Stimulated activated CD8-positive, alpha-beta memory T cell treated with anti-CD3 and anti-CD28 coated beads, Interleukin-2, amount 100 ng/mL, for 1 hour (primary cell): ENCODE measurements at places on chromosomes 4 and X.

DNA sequence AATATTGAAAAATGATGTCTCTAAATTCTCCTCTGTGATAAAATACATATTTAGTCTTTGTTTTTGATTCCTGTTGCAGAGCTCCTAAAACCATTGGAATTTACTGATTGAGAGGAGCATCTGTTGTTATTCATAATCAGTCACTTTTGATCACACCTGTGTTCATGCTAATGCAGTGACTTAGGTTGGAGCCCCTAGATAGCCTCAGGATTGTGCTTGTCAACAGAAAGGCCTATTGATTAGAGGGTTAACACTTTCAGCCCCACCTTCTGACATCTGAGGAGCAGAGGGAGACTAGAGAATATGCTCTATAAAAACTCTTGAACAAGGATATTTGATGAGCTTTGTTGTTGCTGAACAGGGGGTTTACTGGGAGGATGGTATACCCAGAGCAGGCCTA lies 409.5 kb upstream of the ADGRL3 start:
- no peak for DNase-seq

- DNase-seq, result no peak
Measured at GRCh38 chr4:167966143-167966542, 126.2 kb upstream of the ANXA10 start.

GRCh38 chr4:143344041-143344440 lies 7.4 kb downstream of the GAB1 start:
- DNase-seq, result no peak

- no peak for DNase-seq
Measured at GRCh38 chr4:162836773-162837172, 329.9 kb downstream of the NAF1 start.

DNA sequence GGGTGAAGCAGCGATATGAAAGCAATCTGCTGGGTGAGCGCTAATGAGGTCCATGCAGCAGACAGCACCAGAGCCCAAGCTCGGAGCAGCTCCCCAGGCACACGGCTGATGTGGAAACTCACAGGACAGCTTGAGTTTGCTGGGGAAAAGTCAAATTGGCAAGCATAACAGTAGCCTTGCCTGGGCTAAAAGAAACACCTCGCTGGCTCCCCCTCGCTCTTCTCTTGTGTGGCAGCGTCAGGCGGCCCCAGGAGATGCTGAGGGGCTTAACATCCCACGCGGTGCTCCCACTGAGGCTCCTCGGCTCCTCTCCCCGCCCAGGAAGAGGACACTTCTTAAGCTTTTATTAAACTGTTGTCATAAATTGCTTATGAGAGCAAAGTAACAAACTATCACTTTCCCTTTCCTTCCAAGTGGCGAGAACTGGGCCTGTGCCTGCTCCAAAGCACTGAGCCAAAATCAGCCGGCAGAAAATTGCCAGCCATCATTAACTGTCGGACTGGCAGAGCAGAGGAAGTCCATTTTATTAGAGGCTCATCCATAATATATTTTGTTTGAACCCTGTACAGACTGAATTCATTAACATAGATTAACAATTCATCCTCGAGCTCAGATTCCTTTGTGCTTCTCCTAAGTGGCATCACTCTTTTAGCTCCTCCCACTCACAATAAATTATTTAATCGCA lies 111.4 kb downstream of the TSPAN5 start:
- no peak for DNase-seq

DNA sequence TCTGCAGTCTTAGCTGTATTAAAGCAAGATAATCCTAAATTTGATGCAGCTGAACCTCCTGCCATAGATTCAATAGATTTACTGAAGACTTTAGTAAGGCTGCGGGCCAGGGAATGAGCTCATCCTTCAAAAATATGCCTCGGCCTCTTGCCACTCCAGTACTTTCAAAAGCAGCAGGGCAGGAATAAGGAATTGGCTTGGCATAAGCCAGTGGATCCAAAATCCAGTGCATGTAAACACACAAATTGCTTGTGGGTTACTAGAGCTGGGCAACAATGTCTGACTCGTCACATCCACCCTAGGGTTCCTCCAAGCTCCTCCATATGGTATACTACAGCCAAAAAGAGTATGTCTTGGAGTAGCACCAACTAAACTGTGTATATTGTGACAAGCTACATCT lies 165.0 kb downstream of the AMELX start:
- DNase-seq, result no peak

- no peak for DNase-seq
Measured at GRCh38 chrX:11447418-11447817, 154.2 kb downstream of the AMELX start.

GRCh38 chrX:38627683-38628082 lies 66.3 kb downstream of the TSPAN7 start:
- no peak for DNase-seq

DNA sequence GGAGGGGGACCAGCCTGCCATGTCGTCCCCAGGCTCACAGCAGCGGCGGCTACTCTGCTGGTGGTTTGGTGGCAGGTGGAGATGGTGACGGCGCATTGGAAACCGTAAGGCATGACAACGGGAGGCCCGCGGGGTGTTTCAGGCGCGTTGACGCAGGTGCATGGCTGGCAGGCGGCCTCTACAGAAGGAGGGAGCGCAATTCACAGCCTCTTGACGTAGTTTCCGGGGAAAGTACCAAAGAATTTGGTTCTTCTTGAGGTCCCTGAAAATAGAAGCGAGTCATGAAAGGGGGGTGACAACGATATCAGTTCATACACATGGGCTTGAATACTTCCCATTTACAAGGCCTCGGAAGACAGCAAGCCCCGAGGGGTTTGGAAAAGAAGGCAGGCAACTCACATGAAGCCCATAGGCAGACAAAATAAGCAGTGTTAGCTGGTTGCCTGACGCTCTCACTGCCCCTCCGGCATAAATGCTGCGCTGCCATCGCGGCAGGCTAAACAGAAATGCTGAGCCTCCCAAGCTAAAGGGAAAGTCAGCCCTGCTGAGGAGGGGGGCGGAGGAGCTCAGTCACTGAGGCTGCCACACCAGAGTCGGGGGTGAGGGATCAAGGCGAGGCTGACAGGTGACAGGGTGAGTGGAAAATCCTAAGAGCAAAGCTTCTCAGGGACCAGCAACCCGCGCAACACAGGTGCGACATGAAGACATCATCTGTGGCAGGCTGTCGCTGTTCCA lies 52.3 kb upstream of the PDLIM3 start:
- DNase-seq, result peak; percentile 44

- DNase-seq, result no peak
Measured at GRCh38 chr4:1401409-1402020, 4.7 kb downstream of the NKX1-1 start.

GRCh38 chr4:153112041-153112441 lies 92.2 kb upstream of the TRIM2 start:
- no peak for DNase-seq

GRCh38 chrX:130715299-130715698 lies 187.7 kb downstream of the ENOX2 start:
- no peak for DNase-seq

DNA sequence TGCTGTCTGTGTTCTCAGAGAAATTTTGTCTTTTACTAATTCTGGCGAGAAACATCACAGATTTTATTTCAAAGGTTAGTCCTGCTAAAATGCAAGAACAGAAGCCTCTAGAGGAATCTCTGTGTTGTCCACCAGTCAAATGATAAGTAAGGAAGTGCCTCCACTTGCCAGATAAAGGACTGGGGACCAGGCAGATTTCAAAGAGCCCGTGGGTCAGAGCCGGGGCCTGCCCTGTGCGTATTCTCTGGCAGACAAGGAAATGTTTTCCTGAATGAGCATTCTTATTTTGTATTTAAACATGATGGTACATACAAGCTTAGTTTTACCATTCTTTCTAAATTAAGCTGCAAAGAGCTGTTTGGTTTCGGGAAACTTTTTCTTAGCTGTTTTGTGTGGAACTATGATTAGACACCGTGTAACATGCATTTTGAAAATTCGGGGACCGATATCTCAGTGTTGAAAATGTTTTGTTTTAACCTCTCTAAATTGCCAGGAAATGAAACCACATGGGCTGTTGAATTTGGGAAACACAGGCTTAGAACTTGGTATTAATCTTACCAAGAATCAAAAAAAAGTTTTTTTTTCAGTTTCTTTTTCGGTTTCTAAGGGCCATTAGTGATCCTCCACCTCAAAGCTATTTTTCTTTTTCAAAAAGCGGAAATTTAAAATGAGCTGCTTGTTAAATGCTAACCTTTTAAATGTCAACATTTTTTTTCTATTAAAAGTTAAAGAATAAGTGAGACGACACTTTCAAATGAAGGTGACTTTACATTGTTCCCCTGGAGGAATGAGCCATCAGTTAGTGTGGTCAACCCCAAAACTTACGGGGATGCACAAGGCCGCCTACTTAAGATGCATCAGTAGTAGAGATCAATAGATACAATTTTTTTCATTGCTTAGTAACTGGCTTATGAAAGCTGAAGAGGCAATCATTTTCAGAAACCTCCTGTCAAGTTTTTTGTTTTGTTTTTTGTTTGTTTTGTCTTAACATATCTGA lies 89.6 kb upstream of the MTM1 start:
- DNase-seq, result no peak
